GM20000 (cell line): ENCODE measurements at places on chromosomes 1 and 21.

DNA sequence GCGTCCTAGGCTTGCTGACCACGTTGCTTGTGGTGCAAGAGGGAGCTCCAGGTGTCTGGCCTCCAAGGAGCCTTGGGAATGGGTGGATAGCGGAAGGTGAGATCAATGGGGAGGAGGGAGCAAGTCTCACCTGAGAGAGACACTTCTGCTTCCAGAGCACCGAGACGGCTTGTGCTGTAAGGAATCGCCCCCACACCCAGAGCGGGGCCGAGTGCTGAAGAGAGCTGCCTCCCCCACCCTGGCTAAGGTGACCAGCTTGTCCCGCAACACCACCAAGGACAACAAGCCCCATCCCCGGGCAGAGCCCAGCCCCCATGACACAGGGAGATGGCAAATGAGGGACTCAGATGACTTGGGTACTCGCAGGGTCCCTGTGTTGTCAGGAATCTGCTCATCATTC, 485.6 kb downstream of the NPHP4 start:
- DNase-seq, result no peak

GRCh38 chr1:59046730-59047157, 250.2 kb upstream of the FGGY start:
- peak; percentile 76 for DNase-seq

- no peak for DNase-seq
These were observed 189.1 kb downstream of the FGGY start for GRCh38 chr1:59485949-59486348.

GRCh38 chr1:66626261-66626660, 92.3 kb downstream of the SGIP1 start:
- DNase-seq, result no peak

DNA sequence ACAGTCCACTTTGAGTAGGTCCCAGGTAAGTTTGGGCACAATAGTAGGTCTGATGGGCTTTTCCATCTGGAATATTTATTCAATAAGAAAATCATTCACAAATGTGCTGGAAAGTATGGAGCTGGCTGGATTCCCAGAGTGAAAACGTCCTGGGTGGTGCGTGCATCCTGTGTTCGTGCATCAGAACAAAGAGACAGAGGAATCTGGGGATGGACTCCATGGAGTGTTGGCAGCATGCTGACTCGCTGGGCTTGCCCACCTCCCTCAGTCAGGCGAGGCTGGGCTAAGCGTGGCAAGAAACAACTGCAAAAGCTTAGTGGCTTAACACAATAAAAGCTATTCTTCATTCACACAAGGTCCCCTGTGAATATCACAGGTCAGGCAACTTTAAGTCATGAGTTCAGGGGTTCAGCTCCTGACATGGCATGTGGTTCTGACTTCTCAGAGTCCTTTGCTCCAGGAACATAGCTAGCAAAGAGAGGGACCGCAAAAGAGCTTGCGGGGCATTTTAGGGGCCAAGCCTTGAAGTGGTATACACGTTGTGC, 151.6 kb upstream of the ZNF644 start:
- DNase-seq, result no peak

DNA sequence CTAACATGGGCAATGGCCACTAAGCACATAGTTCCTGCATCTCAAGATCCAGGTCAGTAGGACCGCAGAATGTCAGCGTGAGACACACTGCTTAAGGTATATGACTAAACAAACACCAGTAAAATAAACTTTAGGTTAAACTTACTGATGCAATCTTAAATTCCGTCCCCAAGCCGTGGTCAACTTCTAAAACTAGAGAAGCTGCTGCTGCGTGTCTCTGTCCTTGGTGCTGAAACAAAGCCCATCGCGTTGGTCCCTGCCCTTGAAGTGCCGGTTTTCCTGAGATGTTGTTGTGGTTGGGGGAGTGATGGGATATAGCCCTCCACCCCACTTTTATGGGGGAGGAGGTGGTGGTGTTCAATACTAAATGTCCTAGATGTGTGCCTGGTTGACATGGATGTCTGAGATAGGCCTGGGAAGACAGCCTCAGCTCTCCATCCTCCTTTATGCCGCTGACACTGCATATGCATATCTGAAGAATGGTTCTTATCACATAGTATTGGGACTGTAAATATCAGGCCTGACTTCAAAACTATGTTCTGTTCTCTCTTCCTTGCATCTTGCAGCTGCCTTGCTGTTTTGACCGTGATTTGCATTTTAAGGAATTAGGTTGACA, 72.0 kb upstream of the KCNA3 start:
- DNase-seq, result peak; percentile 45

DNA sequence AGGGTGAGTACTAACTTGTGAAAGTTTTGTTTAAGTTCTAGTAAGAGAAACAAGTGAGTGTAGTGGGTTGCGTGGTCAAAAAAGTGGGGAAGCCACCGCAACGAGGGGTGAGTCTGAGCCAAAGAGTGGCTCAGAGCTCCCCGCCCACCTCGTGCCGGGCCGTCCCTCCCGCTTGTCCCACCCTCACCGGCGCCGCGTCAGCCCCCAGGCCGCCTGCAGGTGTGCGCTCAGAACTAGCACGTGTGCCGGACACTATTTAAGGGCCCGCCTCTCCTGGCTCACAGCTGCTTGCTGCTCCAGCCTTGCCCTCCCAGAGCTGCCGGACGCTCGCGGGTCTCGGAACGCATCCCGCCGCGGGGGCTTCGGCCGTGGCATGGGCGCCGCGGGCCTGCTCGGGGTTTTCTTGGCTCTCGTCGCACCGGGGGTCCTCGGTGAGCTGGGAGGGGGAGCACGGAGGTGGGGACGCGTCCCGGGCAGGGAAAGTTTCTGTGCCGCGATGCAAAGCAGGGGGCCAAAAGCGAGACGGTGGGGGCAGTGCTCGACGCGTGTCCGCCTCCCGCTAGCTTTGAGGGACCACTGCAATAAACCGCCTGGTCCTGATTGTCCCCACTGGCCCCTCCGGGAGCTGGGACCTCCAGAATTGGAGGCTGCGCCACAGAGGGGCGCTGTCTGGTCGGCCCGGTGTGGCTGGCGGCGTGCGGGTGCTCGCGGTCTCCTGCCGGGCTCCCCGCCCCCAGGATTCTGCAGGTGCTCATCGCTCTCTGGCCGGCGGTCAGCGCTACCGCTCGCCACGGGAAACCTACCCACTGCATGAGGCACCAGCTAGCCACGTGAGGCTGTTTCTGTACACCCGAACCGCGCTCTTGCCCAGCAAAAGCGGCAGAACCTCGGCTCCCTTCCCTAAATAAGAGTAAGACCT, at the start of gene CR2:
TSS of gene CR2 (plus strand) at position 283 of the 919 bp plus-strand sequence. CDS start at position 374, 91 bp downstream.
- DNase-seq, result peak; percentile 79

- DNase-seq, result no peak
These were observed 1.2 kb downstream of the S100A5 start for GRCh38 chr1:153539395-153540093.

DNA sequence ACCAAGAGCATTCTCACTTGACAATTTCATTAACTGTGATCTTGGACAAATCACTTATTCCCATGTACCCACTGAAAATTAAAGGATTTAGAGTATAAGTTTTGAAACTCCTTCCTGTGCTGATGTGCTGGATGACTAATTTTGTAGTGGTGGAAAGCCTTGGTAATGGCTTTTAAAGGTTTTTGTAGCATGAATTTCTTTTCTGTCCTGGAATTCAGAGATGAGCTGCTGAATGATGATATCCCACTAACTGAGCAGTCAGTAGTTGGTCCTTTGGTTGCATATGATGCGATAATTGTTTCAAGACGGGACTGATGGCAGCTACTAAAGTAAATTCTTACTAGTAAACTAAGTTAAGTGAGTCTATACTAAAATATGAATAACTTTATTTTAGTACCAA, 5.2 kb downstream of the RPL5 start:
- DNase-seq, result no peak

DNA sequence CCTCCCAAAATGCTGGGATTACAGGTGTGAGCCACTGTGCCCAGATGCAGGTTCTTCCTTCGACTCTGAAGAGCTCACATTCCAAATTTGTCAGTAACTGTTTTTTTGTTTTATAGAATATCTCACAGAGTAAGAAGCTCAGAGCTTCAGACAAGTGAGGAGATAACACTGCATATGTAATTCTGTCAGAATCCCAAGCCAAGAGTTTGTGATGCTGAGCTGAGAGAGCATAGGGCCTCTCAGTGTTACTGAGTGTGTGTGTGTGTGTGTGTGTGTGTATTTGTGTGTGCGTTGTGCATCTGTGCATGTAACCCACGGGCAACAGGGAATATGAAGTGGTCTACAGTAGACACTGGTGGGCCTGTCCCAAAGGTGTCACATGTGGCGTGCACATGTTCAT, 15.2 kb upstream of the TNR start:
- no peak for DNase-seq

DNA sequence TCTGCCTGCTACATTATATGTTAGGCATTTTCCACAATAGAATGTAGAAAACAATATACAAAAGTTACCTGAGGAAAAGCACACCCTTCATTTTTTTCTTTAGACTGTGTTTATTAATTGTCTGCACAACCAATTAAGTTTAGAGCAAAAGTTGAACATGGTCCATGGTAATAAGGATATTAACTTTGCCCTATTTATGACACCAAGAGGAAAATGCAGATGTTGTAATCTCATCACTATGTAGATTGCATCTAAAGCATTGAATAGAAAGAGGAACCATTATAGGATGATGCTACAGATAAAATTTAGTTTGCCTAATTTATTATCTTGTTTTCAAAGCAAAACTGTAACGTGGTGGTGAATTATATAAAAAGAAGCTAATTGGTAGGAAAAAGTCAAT, 59.7 kb upstream of the IGSF5 start:
- DNase-seq, result no peak

DNA sequence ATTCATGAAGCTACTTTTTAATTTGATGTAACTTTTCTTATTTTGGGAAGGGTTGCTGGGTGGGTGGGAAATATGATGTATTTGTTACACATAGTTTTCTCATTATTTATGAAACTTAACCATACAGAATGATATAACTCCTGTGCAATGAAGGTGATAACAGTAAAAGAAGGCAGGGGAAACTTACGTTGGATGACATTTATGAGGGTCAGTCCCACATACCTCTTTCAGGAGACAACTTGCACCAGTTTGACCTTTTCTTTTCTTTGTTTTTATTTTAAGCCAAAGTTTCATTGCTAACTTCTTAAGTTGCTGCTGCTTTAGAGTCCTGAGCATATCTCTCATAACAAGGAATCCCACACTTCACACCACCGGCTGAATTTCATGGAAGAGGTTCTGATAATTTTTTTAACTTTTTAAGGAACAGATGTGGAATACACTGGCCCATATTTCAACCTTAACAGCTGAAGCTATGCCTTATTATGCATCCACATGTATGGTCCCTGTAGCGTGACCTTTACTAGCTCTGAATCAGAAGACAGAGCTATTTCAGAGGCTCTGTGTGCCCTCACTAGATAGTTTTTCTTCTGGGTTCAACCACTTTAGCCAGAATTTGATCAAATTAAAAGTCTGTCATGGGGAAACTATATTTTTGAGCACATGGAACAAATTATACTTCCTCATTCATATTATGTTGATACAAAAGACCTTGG, 28.0 kb upstream of the KIAA1614 start:
- no peak for DNase-seq

DNA sequence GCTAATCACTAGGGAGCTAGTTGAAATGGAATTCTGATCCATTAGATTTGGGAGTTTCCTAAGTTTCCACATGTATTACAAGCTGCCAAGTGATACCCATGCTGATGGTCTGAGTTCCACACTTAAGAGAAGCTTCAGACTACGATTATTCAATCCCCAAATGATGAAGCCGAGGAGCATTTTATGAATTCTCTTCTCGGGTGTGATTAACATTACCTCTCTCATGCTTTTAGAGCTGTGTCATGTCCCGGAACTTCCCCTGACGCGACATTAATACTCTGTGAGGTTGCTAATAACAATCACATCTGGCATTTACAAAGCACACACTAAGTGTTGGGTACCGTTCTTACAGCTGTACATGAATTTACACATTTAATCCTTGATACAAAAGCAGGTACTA, 63.0 kb downstream of the KCNJ15 start:
- DNase-seq, result no peak

GRCh38 chr1:28102189-28102588, 13.8 kb upstream of the EYA3 start:
- DNase-seq, result no peak

DNA sequence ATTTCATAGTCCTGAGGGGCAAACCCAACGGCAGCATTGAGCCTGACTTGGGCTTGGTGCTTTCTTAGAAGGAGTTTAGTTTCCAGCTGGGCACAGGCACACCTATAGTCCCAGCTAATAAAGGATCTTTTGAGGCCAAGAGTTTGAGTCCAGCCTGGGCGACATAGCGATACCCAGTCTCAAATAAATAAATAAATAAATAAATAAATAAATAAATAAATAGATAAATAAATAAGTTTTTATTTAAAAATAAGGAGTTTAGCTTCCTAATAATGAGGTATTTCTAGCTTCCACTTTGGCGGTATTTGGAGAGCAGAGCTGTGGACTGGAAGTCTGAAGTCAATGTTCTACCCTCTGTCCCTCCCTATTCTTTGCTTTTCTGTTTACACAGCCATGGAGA, 186.6 kb downstream of the URB2 start:
- no peak for DNase-seq

DNA sequence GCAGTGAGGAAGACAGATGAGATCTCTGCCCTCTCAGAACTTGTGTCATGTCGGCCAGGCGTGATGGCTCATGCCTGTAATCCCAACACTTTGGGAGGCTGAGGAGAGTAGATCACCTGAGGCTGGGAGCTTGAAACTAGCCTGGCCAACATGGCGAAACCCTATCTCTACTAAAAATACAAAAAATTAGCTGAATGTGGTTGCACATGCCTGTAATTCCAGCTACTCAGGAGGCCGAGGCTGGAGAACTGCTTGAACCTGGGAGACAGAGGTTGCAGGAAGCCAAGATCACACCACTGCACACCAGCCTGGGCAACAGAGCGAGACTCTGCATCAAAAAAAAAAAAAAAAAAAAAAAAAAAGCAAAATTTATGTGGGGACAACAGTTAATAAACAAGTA, 40.9 kb upstream of the RALGPS2 start:
- no peak for DNase-seq

- no peak for DNase-seq
These were observed 133.8 kb upstream of the EDN2 start for GRCh38 chr1:41618066-41618825.

DNA sequence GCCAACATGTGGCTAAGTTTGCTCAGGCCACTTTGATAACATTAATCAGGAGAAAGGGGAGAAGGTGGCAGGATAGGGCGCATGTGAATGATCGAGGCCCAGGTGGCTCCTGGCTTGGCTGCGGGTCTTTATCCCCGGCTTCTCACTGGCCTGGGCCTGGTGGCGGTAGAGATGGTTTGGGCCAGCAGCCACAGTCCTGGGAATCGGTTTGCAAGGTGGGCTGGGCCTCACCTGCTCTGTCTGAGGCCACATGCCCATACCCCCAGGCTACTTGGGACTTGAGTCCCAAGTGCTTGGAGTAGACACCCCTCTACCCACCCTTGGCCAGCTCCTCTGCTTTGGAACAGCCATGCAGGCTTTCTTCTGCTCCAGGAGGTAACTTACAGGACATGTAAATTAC, 49.7 kb upstream of the DISP3 start:
- DNase-seq, result no peak

GRCh38 chr1:15295696-15296095, 48.7 kb downstream of the FHAD1 start:
- DNase-seq, result no peak

DNA sequence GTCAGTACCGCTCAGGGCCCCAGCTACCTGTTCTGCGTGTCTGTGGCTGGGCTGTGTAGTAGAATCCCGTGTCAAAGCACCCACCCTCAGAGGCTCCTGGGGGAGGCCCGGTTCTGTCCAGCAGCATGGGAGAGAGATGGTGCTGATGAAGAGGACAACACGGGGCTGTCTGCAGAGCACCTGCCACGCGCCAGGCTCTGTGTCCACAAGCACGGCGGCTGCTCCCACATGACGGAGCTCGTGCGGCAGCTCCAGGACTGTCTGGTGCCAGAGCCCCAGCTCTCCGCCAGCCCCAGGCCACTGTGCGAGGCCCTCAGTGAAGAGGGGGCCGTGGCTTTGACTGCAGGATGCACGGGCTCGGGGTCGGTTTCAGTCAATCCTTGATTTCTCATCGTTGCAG, 42.0 kb upstream of the TSPEAR start:
- DNase-seq, result no peak
